ENCODE measurements at places on chromosomes 6 and 20.

DNA sequence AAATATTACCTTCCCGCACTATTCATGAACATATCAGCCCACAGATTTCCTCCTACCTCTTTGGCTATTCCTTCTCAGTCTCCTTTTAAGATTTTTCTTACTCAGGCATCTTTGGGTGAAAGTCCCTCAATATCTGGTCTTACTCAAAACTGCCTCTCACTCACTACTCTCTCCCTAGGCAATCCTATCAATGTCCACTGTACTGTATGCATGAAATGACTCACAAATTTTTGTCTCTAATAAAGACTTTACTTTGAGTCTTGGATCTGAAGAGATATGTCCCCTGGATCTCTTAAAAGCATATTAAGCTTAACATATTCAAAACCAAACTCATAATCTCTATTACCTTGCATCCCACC, 24.4 kb downstream of the IL22RA2 start:
- no peak for DNase-seq

GRCh38 chr6:3102875-3103274, 15.6 kb upstream of the BPHL start:
- DNase-seq = no peak

DNA sequence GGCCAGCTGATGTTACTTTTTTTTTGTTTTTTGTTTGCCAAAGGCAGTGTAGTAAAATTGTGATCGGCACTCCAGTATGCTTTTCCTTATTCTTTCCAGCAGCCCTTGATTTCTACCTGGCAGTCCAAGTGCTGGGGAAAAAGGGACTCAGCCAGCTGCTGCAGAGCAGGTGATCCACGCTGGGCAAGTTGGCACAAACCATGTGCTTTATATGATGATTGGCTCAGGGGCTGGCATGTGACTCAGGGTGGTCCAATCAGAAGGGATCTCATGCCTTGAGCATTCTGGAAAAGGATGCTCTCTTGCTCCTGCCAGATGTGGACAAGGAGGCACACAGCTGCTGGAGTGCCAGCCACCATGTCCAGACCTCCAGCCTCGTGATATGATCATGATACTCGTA, 54.5 kb downstream of the SULF2 start:
- DNase-seq = no peak

- no peak for DNase-seq
Measured at GRCh38 chr6:139753198-139753861, 378.9 kb upstream of the CITED2 start.

DNA sequence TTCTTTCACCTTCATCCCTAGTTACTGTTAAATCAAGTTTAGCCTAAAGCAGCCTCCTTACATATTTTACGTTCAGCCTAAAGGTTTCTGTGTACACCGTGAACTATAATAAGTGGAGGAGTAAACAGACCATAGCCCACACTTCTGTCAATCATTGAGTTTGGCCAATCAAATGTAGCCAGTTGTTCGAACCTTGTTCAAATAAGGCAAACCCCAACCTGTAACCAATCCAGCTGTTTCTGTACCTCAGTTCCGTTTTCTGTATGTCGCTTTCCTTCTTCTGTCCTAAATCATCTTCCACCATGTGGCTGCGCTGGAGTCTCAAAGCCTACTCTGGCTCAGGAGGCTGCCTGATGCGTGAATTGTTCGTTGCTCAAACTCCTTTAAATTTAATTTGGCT, 1.8 kb upstream of the FBXO30 start:
- DNase-seq = no peak

DNA sequence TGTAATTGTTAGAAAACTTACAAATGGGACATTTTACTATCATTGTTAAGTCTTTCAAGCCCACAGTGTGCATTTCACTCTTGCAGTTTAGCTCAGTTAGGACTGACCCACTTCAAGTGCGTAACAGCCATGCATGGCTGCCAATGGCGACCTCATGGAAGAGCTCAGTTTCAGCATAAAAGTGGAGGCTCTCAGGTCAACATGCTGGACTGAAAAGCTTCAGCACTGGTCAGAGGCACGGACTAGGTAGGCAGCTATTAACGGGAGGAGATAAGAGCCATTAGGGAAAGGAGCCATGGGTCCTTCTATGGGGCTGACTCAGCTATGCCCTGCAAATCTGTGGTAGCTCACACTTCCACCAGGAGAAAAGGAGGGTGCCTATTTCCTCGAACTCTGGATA, 101.8 kb downstream of the TTLL2 start:
- DNase-seq = no peak
